ENCODE measurements at places on chromosomes 7 and 10.

DNA sequence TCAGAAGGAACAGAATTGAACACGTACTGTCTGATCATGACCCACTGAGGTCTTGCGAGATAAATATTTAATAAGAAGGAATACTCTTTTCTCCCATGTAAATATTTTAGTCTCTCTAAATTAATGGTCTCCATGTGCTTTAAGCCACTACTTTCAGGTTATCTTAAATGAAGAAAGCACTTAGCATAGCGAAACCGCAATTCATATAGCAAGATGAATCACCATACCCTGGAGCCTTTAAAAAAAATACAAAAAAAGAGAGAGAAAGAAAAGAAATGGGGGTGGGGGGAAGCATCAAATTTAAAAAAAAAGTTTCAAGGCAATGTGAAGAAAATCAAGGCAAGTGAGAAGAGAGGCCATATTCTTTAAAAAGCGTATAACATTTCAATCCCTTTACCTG, 82.5 kb downstream of the CTTNBP2 start:
- DNase-seq = no peak

DNA sequence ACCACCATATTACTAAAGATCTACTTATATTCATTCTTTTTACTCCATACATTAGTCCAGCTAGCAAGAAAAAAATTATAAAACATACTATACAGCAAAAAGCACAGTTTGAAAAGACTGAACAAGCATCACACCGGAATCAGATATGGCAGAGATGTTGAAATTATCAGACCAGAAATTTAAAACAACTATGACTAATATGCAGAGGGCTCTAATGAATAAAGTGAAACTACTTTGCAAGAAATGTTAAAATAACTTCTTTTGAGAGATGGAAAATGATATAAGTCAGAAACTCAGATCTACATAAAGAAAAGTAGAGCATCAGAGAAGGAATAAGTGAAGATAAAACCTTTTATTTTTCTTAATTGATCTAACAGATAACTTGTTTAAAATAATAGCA, 50.9 kb downstream of the SGCE start:
- no peak for DNase-seq

GRCh38 chr7:36994456-36995112, 270.3 kb upstream of the AOAH start:
- DNase-seq = no peak

DNA sequence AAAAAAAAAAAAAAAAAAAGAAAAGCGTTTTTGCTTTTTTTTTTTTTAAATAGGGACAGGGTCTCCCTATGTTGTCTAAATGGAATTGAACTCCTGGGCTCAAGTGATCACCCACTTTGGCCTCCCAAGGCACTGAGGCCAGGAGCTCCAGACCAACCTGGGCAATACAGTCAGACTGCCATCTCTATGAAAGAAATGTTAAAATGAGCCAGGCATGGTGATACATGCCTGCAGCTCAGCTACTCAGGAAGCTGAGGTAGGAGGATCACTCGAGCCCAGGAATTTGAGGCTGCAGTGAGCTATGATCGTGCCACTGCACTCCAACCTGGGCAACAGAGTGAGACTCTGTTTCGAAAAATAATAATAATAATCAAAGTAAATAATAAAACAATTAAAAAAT, 16.5 kb upstream of the LMTK2 start:
- DNase-seq = no peak

DNA sequence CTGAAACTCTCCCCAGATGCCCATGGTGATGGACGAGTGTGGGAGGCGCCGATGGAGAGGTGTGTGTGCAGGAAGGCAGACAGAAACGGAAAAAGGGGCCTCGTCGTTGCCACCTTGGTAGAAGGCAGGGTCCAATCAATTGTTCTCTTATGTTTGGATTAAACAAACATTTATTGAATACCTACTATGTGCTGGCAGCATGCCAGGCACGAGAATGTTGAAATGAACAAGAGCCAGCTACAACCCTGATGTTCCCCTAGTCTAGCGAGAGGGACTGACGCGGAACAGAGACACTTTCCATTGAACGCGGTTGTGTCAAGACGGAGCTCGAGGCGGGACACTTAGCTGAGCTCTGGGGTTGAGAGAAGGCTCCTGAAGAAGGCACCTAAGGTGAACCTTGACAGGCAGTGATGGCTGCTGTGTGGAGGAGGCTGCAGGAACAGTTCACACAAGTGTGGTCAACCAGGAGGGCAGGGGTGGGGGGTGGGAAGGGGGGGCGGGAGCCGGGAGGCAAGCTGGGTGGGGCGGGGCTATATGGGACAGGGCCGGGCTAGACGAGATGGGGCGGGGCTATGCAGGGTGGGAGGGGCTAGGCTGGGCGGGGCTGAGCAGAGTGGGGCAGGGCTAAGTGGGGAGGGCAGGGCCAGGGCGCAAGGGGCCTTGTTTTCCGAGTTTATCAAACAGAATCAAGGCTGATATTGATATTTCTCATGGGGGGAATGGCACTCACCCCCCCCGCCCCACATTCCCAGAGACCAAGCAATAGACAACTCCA, 181.0 kb downstream of the GATA3 start:
- peak; percentile 32 for DNase-seq

DNA sequence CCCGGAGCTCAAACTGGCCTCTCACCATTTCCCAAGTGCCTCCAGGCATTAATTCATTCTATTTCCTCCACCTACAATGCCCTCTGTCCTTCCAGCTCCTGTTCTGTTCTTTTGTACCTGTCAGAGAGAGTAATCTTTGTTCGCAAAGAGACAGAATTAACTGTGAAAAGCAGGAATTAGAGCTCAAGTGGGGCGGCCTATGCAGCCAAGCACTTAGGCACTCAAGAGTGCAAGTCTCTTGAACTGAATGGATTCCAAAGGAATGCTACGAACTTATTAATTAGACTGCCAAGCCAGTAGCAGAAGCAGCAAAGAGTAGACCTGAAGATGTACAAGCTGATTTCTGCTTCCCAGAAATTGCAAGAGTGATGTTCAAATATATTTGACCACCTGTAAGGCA, 338.3 kb upstream of the AUTS2 start:
- no peak for DNase-seq

GRCh38 chr7:117427258-117427701, at the start of gene ASZ1:
Gene ASZ1 (minus strand): TSS chr7:117427493. CDS start chr7:117427460, 33 bp downstream.
- DNase-seq = no peak

GRCh38 chr7:92645114-92646061, 55.2 kb upstream of the FAM133B start:
- DNase-seq = no peak

Data from WTC11 (cell line).